ENCODE measurements at places on chromosomes 1 and 21. TPM values are rescaled to one million over a fixed set of nuclear protein-coding genes. Genes with fewer than 3 reads are reported as not detected.

The SPOCD1 gene
- not detected for total RNA-seq

GRCh38 chr1:211895126-211895759, 64.7 kb upstream of the LPGAT1 start:
- no peak for DNase-seq

GRCh38 chr1:207885129-207886032, 25.5 kb downstream of the CD34 start:
- peak; percentile 51 for DNase-seq

DNA sequence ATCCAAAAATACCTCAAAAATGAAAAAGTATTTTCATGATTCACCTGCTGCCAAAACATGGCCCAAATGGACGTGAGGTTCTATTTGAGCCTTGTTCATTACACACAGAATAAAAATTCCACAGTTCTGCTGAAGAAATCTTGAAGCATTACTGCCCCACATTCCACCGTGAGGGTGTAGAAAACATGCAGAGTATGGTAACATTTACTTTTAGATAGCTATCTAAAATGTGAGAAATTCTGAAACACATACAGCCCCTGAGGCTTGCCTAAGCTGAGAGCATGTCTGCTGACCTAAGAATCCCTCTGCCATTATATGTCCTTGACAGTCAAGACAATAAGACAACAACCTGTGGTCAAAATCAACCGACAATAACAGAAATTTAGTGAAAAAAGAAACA, 186.5 kb downstream of the DSCAM start:
- no peak for DNase-seq

DNA sequence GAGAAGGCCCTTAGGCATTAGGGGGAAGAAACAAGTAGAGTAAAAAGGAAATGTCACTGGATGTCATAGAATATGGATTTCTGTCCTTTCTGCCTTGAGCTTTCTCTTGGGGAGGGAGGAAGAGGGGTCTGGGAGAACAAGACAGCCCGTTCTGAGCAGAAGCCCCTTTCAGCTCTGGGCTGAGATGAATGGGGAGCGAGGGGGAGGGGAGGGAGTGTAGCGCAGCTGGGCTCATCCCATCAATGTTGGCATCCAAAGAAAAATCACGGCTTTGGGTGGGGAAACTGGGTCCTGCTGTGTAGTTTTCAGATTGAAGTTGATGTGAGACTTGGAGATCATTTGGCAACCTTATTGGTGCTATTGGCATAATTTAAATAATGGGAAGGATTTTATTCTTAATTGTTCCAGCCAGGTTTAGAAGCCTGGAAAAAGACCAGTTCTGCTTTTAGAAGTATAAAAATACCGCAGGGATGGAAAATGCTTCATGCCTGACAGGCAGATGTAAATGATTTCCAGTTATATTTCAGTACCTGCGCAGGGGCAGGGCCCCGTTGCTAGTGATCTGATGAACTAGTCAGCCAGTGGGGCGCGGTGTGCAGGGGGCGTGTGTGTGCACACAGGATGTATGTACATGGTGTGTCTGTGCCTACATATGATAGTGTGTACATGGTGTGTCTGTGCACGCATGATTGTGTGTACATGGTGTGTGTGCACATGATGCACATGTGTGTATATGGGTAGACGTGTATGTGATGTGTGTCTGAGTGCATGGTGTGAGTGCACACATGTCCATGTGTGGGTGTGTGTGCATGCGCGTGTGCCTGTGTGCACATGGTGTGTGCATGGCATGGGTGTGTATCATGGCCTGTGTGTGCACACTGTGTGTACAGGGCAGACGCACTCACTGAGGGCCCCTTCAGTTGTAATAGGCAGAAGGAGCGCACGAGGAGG, 36.0 kb downstream of the ABCG1 start:
- no peak for DNase-seq

All from activated B cell treated with CpG ODN at 0.5 μM for 24 hours (primary cell).